Esophagus squamous epithelium (tissue), 5 donors: ENCODE measurements at places on chromosomes 1 and 21.

DNA sequence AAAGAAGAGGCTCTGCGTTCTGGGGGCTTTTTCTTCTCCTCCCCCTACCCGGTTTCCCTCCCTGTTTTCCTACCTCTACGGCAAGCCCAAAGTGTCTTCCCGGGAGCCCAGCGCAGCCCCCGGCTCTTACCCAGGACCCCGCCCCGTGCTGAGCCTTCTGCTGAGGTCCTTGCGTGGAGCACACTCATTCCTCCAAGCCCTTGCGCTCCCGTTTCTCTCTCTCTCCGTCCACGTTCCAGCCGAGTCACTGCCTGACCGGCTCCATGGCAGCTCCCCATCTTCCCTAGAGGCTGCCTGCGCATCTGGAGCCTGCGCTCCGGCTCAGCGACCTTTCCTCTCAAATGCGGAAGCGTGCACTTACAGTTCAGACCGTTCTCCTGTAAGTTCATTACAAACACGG lies 24.9 kb upstream of the PDXK start:
- DNase-seq, result no peak

DNA sequence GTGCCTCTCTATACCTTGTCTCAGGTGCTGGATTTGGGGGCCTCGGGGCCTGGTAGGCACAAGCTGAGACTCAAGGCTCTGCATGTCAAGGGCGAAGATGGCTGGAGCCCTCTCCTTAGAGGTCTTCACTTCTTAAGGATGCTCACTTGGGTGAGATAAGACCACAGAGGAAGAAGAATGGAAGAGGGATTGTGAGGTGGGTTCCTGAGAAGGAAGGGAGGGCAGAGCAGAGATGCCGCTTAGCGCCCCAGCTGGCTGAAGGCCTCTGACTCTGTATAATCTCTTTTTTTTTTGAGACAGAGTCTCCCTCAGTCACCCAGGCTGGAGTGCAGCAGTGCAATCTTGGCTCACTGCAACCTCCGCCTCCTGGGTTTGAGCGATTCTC lies 32.2 kb downstream of the SOX13 start:
- no peak for DNase-seq

DNA sequence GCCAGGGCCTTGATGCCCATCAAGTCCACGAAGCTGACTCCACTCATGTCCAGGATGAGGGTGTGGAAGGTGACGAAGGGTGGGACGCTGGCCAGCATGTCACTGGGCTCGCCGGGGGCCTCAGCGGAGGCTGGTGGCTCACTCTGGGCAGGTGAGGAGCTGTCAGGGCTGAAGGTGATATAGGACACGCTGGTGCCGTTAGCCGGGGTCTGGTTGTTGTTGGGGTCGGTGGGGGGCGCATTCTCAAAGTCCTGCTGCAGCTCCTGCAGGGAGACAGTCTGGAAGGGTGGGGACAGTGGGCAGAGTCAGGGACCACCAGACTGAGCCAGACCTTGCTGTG lies 21.7 kb downstream of the SLC26A9 start:
- no peak for DNase-seq

DNA sequence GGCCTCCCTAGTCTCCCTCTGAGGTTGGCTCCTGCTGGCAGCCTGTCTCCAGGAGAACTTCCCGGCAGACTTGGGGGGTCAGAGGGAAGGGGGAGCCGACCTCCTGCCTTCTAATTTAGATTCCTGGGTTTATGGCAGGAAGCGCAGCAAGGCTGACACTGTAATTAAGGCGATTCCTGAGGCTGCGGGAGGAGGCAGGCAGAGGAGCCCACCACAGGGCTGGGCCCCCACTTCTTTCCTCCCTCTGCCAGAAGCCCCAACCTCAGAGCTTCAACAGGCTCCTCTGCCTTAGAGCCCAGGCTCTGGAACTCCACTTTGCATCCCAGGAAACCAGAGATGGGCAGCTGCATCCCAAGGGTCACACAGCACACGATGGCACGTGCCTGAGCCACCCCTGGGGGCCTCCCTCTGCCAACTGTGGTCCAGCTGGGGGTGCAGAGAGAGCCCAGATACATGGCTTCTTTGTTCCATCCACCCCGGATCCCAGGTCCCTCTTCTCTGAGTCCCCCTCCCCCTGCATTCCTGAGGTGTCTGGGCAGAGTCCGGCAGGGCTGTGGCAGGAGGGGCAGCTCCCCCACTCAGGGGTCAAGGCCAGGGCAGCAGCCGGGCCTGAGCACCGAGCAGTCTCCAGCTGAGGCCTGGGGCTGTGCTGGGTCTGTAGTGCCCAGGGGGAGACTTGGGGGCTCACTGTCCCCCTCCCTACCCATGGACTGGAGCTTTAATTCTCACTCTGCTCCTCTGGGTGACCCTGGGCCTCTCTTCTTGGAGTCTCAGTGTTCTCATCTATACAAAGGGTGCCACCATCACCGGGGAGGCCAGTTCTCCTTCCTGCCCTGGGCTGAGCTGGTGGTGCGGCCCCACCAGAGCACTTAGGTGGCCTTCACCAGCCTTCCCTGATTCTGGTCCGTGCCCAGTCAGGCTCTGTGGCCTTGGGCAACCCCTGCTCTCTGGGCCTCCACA lies 39.4 kb upstream of the FAM131C start:
- DNase-seq, result no peak

DNA sequence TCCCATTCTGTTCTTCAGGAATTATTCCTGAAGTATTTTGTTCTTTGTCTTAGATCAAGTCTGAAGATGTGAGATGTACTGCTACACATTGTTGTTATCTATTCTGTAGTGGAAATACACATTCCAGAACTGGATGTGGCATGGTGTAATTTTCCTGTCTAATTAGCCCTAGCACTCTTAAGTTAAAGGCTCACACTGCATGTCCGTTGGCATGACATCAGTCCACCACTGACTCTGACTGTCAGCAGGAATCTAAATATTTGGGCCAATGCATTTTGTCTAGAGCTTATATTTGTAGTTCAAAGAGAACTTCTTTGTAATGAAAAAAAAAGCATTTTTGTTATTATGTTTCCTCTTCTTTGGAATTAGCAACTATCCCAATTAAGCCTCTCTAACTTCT lies 201.0 kb downstream of the S1PR1 start:
- DNase-seq, result no peak

DNA sequence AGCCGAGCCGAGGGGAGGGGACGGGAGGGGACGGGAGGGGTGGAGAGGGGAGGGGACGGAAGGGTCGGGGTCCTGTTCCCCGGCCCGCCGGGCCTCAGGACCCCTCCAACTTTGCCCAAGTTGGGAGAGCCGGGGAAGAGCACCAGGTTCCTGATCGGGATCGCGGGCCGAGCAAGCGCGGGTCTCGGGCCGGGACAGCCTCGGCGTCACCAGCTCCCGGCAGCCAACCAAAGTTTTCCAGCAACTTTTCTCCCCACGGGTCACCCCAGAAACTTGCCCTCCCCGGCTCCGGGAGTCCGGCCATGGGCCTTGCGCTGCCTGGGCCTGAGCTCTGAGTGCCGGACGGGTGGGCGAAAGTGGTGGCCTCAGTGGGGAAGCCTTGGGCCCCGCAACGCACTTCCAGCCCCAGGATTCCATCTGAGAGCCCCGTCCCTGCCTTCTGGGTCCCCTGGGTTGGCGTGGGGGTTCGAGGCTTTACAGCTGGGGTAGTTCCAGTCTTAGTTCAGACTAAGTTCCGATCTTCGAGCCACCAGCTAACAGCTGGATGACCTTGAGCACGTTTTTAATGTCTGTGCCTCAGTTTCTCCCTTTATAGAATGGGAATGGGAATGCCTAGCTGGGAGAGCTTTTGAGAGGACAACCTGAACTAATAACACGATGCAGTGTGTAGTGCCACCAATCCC lies 458 bp downstream of the ZC3H12A start:
- no peak for DNase-seq

DNA sequence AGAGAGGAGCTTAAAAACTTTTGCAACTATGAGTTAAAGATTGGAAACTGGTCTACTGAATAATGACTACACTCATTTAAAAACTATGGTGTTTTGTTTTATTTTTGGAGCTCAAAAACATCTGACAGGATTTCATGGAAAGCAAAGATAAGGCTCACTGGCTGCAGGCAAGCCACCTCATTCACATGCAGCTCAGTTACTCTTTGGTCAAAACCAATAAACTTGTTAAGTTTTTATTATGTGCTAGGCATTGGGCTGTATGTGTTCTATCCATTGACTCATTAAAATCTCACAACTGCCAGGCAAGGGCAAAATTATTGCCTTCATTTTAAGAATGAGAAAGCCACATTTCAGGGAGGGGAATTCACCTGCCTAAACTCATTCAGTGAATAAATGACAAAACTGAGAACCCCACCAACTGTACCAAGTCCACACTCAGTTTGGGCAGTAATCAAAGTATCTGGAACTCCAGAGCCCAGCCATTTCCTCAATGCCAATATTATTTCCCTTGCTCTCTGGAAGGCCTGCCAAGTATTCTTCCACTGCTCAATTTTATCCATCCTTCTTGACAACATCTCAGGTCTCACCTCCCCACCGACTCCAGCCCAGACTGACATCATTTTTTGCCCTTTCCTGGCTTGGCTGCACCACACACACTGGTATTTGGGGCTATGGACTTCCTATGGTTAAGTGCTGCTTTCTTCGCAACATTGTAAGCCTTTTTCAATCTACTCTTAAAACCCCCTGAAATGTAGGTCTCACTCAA lies 401.1 kb upstream of the NFIA start:
- DNase-seq, result no peak

GRCh38 chr1:82762829-82763532 lies 962.2 kb downstream of the ADGRL2 start:
- DNase-seq, result no peak

- DNase-seq, result no peak
Observed at GRCh38 chr1:61337981-61338848, 255.9 kb downstream of the NFIA start.

GRCh38 chr1:11337580-11338073 lies 64.6 kb downstream of the UBIAD1 start:
- DNase-seq, result no peak

GRCh38 chr1:100077531-100077930 lies 55.2 kb downstream of the SASS6 start:
- DNase-seq, result no peak
